Breast epithelium (tissue), 4 donors: ENCODE measurements at places on chromosomes 1 and 21.

- DNase-seq: no peak
These were observed 428.3 kb upstream of the ZRANB2 start for GRCh38 chr1:71509051-71509595.

DNA sequence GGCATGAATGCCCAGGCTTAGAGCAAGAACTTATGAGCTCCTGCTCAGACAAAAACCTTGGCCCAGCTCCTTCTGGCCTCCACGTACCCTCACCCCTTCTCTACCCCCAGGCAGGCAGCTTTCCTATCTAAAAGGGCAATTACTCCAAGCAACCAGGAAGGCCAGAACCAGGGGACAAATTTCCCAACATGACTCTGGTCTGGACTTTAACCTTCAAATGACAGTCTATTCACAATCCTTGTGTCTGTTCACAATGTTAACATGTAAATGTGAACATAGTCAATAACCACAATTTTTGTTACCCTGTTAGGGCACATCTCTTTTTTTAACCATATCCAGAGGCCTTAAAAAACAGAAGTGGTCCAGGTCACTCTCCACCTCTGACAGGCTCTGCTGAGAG is 64.4 kb upstream of the LAPTM5 start:
- no peak for DNase-seq

- no peak for DNase-seq
These were observed 3.0 kb downstream of the SDE2 start for GRCh38 chr1:225995919-225996864.

DNA sequence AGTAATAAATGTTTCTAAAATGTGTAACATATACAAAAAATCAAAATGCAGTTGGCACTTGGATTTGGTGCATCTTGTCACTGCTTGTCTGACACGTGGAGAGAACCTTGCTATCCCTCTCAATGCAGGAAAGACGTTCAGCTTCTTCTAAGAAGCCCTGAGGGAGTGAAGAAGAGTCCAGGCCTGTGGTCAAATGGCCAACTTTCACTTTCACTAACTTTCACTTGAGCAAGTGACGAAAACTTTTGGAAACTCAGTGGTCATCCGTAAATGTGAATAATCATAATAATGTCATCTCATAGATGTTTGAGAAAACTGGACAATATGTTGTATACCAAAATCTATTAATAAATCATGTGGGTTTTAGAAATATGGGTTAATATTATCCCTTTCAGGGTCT is 61.9 kb downstream of the ERG start:
- no peak for DNase-seq

DNA sequence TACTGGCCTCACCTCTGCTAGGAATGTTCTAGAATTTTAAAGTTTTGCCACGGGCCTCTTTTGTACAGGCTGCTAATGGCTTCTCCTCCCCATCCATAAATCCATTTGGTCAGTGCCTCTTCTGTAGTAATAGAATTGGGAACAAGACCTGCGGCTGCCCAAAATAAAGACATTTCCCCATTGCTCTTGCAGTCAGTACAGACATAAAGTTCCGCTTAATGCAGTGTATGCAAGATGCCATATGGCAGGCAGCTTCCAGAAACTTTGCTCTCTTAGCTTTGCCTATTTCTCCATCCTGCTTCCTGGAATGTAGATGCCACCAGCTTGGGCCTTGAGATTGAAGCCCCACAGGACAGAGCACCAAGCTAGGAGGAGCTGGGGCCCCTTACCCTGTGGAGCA is 3.7 kb upstream of the SLC2A5 start:
- DNase-seq: no peak

GRCh38 chr1:55316502-55316901 is 101.3 kb upstream of the USP24 start:
- DNase-seq: no peak

- DNase-seq: no peak
These were observed 66.4 kb downstream of the LMX1A start for GRCh38 chr1:165290148-165290547.

- DNase-seq: no peak
These were observed 18.8 kb upstream of the F3 start for GRCh38 chr1:94560333-94560732.

DNA sequence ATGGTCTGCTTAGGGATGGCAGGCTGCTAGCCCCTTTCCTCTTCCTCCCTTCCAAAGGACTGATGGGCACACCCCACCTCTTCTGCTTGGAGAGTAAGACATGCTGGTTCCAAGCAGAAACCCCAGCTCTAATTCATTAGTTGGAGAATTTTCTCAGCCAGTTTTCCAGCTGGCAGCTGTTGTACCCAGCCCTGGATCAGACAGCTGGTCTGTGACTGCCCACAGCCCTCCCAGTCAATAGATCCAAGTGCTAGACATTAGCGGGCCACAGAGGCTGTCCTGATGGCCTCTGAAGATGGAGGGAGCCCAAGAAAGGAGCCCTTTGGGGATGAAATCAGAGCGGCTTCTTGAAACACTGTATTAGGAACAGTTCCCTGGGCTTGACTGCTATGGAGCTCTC is 35.8 kb downstream of the ACOT11 start:
- no peak for DNase-seq

DNA sequence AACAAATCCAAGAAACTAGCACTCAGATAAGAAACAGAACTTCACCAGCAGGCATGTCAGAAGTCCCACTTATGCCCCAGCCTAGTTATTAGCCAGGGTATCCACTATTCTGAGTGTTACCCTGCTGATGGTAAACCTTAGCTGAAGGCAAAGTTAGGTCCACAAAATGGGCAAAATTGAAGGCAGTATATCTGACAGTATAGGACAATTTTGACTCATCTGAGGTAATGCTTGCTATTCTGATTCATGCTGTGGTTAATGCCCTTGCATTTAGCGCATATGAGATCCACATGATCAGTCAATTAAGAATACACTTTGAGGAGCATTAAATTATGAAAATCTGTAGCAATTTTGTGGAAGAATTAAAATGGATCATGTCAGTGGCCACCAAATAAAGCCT is 15.1 kb downstream of the IFI44 start:
- no peak for DNase-seq

DNA sequence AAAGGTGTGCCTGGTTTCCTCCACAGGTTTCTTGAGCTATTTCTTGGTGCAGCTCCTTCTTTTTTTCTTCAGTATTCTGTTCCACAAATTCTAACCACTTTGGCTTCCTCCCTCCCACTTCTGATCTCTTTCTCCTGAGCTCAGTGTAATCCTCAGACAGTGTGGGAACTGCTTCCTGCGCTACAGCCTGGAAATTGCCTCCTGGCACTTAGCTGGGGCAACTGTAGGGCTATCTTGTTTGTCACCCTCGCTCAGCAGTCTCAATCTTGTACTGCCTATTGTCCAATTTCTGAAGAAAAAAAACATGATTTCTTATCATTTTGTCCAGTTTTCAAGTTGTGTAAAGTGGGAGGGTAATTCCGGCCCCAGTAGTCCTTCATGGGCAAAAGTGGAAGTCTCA is 24.0 kb upstream of the GALNT2 start:
- no peak for DNase-seq

GRCh38 chr1:233569636-233570035 is 44.3 kb upstream of the KCNK1 start:
- no peak for DNase-seq

DNA sequence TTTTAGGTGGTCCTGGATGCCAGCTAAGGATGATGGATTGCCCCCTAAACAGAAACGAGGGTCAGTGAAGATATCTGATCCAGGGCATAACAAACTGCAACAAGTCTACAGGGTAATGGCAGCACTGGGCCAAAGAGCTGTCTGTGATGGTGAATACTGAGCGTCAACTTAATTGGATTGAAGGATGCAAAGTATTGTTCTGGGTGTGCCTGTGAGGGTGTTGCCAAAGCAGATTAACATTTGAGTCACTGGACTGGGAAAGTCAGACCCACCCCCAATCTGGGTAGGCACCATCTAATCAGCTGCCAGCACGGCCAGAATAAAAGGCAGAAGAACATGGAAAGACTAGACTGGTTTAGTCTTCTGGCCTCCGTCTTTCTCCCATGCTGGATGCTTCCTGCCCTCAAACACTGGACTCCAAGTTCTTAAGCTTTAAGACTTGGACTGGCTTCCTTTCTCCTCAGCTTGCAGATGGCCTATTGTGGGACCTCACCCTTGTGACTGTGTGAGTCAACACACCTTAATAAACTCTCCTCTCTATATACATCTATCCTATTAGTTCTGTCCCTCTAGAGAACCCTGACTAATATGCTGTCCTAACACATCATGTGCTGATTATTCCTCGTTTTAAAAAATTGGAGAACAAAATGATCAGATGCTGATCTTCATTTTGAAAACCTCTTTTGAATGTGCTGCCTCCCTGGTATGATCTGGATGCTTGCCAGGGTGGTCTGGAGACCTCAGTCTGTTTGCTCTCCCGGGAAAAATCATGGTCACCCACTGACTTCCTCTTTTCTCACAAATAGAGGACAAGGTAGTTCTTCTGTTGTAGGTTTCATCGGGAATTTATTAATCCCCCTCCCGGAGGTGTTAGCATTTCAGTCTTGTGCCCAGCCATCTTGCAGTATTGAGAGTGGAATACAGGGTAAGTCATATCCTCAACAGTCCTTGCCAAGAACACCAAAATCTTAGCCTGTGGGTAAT is 234.7 kb downstream of the SETD4 start:
- DNase-seq: no peak
